Activated CD4-positive, alpha-beta memory T cell treated with anti-CD3 and anti-CD28 coated beads, Interleukin-2, amount 10 ng/mL, durations not matched to agents 7 days and 5 days (primary cell): ENCODE measurements at places on chromosomes 2 and 18.

DNA sequence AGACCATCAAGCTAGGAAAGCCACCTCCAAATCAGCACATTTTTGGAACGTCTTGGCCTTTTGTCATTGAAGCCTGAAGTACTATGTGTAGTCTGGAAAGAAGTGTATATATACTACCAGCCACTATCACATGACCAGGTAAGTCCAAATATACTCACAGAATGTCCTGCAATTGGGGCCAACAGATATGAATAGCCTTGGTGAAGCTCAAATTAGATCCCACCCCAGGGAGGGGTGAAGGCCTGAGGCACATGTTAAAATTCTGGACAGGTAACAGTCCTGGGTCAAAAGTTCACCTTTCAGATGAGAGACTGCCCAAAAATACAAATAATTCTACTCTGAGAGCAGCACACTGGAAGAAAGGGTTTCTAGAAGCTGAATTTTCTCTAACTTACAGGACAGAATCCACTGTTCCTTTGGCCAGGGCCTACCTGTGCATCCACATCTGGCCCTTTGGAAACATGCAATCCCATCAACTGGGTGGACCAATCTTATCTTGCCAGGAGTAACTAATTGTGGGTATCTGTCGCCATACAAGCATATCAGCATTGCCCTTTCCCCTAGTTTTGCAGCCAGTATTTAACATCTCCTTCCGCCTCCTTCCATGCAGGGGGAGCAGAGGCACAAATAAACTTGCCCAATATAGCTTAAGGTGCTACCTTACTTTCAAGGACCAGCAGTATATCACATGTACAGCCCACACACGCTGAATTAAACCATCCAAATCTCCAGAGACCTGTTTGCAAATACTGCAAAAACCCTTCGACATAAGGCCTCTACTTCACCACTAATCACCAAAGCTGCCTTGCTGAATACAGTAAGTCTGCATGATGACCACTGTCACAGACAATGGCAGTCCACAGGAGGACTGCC is 67.8 kb downstream of the EIF5B start:
- no peak for DNase-seq
- no peaks in the 10 kb centered on the region for H3K27me3 ChIP-seq
- no peak overlapping the region for H3K4me3 ChIP-seq

- no peaks in the 10 kb centered on the region for H3K27me3 ChIP-seq
- no peak for DNase-seq
- no peaks in the 10 kb centered on the region for H3K36me3 ChIP-seq
- no peak overlapping the region for H3K27ac ChIP-seq
Observed at GRCh38 chr2:104668631-104669030, 185.3 kb upstream of the POU3F3 start.

DNA sequence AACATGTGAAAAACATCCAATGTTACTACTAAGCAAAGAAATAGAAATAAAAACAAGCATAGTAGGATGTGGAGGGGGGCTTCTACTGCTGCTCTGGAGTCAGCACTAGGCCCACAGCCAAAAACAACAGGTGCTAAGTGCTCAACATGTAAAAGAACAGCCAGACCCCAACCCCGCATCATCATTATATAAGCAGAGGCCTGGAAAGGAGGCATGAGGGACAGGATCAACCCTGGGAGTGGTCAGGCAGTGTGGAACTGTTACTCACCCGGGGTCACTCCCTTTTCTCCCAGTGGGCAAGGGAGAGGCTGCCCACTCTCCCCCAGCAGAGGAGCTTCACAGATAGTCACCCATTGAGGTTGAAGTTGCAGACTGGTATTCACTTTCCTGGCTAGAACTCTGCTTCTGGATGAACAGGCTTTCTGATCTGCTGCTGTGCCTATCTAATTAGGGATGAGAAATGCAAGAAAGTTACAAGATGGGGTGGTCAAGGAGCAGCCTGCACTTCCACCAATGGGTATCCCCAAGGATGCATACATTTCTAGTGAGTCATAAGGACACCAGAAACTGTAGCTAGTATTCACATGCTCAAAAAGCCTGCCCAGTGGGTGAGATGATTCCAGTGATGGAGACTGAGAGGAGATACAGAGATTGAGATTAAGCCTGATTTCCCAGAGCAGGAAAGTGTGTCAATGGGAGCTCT is 480.1 kb upstream of the TCF4 start:
- H3K36me3 ChIP-seq = no peaks in the 10 kb centered on the region
- DNase-seq = no peak
- no peak overlapping the region for H3K4me3 ChIP-seq
- H3K27me3 ChIP-seq = no peaks in the 10 kb centered on the region
- no peaks in the 10 kb centered on the region for H3K4me1 ChIP-seq

GRCh38 chr2:100623033-100623715 is 60.4 kb downstream of the PDCL3 start:
- H3K4me3 ChIP-seq = no peak overlapping the region
- H3K27ac ChIP-seq = no peak overlapping the region
- DNase-seq = no peak

DNA sequence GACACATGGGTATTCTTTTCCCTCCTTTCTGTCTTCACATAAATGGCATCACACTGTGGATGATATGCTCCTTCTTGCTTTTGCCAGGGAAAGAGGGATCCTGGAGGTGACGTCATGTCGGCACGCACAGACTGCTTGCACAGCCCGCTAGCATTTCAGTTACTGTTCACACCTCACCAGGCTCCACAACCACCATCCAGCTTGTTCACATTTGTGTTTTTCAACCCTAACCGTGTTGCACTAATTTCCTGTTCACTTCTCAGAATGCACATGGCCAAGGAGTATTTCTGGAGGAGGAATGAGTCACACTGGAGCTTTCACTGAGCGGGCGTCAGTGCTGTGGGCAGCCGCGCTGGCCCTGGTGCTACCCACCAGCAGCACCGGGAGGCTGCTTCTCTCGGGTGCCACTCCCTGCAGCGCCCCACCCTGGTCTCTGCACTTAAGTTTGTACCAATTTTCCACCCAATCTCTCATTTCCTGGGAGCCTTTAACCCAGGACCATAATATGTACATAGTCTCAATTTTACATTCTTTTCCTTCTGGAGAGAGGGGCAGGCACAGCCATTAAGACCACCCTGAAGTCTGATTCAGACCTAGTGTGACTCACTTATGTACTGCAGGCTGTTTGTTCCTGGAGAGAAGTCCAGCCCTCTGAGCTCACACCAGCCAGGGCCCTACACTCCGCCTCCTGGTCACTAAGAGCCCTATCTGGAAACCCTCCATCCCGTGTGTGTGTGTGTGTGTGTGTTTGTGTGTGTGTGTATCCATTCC is 65.1 kb downstream of the MBP start:
- peaks cover 80% of the 10 kb centered on the region for H3K36me3 ChIP-seq
- peak; percentile 82 for DNase-seq
- H3K27ac ChIP-seq = peak overlapping the region; percentile 99
- H3K4me3 ChIP-seq = peak overlapping the region; percentile 53

DNA sequence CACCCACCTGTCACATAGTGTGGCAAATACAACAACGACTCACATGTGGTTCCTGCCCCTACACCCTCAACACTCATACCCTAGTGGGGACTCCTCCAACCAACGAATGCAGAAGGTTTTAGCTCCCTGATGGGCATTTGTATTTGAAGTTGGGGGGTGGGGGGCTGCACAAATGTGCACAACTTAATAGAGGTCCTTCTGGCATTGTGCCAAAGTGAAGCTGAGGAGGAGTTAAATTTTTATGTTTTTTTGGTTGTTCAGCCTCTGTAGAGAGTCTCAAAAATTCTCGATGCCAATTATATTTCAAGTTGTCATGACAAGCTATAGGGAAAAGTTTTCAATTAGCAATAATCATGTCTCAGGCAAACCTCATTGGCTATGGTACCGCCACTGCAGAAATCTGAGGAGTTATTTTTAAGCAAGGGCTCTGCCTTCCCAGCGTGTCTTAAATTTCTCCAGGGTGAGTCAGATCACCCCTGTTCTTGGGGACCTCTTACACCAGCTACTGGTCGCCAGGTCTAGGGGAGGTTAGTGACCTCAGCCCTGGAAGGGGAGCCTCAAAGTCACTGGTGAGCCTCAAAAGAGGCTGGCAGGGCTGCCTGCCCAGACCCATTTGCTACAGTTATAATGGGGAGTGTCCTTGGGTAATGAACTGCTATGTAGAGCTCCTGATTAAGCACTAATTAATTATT is 102.7 kb upstream of the TAF1B start:
- no peak for DNase-seq
- H3K36me3 ChIP-seq = peaks cover 3% of the 10 kb centered on the region
- peaks cover 2% of the 10 kb centered on the region for H3K27me3 ChIP-seq
- H3K27ac ChIP-seq = peak overlapping the region; percentile 31
- H3K4me1 ChIP-seq = peaks cover 52% of the 10 kb centered on the region
